ENCODE measurements at places on chromosomes 6 and 20. TPM values are rescaled to one million over a fixed set of nuclear protein-coding genes. Genes with fewer than 3 reads are reported as not detected.

RIMS4 gene
- 39.7 TPM for total RNA-seq

HTR1E gene
- total RNA-seq: 0.19 TPM

- no peaks in the 10 kb centered on the region for H3K27me3 ChIP-seq
- H3K4me3 ChIP-seq: no peak overlapping the region
- H3K36me3 ChIP-seq: no peaks in the 10 kb centered on the region
- no peak overlapping the region for H3K27ac ChIP-seq
These were observed 398.6 kb downstream of the RFPL4B start for GRCh38 chr6:112745765-112746164.

DNA sequence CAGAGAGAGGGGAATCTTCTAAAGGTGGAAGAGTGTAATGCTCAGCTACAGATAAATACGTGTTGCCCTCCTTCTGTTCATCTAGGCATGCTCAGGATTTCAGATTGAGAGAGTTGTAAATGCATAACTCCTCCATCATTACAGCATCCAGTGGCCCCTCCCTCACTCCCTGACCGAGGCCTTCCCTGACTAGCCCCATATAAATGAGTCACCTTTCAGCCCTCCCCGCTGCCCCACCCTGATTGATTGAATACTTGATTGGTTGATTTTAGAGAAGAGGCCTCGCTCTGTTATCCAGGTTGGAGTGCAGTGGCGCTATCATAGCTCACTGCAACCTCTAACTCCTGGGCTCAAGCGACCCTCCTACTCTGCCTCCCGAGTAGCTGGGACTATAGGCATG lies 193.7 kb downstream of the EYA2 start:
- H3K27ac ChIP-seq: no peak overlapping the region
- H3K36me3 ChIP-seq: no peaks in the 10 kb centered on the region

DNA sequence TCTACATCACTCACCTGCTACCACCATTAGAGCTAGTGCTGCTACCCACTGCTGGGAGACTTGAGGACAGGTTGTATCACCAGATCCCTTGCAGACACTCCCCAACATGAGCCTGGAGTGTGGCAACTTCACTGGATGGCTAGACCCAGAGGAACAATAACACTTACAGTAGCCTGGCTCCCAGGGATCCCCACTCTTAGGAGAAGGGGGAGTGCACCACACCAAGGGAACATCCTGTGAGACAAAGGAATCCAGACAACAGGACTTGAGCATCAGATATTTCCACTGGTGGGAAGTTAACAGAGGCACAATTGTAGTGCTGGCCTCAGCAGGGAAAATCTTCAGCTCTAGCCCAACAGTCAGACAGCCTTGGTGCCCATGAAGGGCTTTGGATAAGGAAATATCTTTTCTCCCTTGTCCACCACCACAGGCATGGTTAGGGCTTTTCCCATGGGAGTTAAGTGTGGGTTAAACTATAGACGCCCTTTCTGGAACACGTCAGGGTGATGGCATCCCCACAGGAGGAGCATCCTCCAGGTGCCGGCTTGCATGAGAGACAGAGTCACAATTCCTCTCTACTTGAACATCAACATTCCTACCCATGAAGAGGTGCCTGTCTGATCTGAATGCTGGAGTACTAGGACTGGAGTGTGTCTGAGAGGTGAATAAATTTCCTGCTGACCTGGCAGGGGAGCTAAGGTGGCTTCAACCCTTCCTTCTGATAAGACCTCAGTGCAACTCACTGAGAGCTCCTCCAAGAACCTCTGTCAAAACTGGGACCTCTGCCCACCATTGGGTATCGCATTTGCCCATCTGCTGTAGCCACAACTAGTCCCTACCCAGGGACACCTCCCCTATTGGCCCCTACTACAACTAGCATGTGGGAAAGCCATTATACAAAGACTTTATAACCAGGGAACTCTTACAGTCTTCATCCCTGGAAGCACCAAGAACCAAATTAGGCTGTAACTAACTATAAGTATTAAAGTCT lies 55.4 kb upstream of the SIRPG start:
- H3K36me3 ChIP-seq: no peaks in the 10 kb centered on the region
- H3K27ac ChIP-seq: no peak overlapping the region
- H3K4me3 ChIP-seq: no peak overlapping the region
- DNase-seq: no peak

Data from GM23338 (cell line).